ENCODE measurements at places on chromosomes 2 and 18.

GRCh38 chr18:5414546-5414945 is 119.0 kb upstream of the ZBTB14 start:
- no peak for DNase-seq

GRCh38 chr18:54222922-54223567 is 1.4 kb downstream of the MBD2 start:
- DNase-seq: no peak

DNA sequence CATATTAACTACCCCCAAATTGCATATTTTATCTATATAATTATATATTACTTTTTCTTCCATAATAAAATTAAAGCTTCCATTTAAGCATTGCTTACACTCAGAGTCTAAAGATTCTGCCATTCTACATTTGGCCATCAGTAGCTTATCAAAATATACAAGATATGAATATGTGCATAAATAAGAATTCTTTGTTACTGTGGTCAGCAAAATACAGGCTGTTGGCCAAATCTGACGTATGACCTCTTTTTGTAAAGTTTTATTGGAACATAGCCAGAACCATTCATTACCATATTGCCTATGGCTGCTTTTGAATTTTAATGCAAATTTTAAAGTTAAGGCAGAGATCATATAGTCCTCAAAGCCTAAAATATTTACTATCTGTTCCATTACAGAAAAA is 643.9 kb upstream of the VRK2 start:
- no peak for DNase-seq

- DNase-seq: no peak
These were observed 120.5 kb upstream of the MC4R start for GRCh38 chr18:60493066-60493465.

GRCh38 chr2:80560326-80560725 is 255.8 kb upstream of the LRRTM1 start:
- DNase-seq: peak; percentile 40

DNA sequence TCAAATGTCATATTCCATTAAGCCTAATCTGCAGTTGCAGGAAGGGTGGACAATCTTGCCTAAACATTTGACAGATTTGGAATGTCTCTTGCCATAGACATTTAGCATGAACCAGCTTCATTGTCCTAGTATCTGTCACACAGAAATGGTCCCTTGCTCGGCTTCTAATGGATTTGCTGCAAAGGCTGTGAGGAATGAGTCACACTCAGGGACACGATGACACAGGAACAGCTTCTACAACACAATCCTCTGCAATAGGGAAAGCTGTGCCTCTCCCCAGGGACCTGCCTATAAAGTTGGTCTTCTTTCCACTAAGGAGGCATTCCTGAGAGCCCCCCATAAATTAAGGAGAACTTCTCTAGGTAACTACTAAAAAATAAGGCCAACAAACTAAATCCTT is 155.1 kb upstream of the L3MBTL4 start:
- no peak for DNase-seq

DNA sequence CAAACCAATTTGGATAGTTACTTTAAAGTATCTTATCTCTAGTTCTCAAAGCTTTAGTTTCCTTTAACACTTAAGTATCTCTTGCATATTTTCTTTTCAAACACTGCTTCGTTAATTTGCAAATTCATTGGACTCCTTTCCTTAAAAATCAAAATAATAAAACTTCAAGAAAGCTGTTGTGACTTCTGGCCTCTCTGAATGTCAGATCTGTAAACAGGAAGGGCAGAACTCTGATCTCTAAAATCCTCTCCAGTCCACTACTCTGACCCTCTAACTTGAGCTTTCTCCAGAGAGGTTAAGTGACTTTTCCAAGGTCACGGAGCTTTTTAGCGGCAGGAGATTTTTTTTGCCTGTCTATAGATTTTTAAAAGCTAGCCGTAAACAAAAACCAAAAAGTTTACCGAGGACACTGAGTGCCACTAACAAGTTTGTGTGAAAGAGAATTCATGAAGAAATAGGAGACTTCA is 155.5 kb downstream of the TGIF1 start:
- no peak for DNase-seq

DNA sequence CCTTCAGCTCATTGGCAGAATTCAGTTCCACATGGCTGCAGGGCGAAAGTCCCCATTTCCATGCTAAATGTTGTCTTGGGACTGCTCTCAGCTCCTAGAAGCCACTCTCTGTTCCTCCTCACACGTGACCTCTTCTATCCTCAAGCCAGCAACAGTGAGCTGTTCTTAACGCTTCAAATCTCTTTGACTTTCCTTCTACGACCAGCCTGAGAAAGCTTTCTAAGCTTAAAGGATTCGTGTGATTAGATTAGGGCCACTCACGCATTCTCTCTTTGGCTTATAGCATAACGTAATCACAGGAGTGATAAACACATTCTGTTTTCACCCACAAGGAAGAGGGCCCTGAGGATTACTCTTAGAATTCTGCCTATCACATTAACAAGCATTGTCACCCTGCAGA is 29.8 kb upstream of the LAMA1 start:
- no peak for DNase-seq

- no peak for DNase-seq
These were observed 169.9 kb downstream of the MC4R start for GRCh38 chr18:60202708-60203107.

- no peak for DNase-seq
These were observed 40.7 kb downstream of the ATIC start for GRCh38 chr2:215352602-215353001.

GRCh38 chr2:174775571-174775980 is 11.3 kb upstream of the CHRNA1 start:
- no peak for DNase-seq

- peak; percentile 89 for DNase-seq
These were observed 25.7 kb downstream of the MAP4K3 start for GRCh38 chr2:39411181-39411944.

DNA sequence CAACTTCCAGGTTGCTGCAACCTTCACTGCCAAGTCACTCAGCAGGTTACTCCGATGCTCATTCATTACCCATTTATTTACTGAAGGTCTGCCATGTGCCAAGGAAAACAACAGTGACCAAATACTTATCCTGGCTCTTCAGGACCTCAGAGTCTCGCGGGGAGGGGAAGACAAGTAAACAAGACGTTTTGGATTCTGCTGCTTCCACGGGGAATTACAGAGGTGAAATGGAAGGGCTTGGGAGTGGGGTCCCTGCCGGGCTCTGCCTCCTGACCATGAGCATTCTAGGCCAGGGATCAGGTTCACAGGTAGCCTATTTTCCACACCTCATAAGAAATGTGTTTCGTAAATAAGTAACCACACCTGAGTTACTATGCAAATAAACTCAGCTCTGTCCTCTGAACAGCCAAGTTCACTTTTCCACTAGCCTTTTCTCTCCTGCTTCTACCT is 68.1 kb downstream of the CLHC1 start:
- DNase-seq: no peak

GRCh38 chr2:174597345-174598047 is at the start of gene WIPF1:
TSS of gene WIPF1 (minus strand) at chr2:174597804. CDS start at chr2:174585573, 12,231 bp downstream.
- DNase-seq: peak; percentile 43

- DNase-seq: peak; percentile 35
These were observed 90.9 kb upstream of the SETBP1 start for GRCh38 chr18:44589693-44590355.

DNA sequence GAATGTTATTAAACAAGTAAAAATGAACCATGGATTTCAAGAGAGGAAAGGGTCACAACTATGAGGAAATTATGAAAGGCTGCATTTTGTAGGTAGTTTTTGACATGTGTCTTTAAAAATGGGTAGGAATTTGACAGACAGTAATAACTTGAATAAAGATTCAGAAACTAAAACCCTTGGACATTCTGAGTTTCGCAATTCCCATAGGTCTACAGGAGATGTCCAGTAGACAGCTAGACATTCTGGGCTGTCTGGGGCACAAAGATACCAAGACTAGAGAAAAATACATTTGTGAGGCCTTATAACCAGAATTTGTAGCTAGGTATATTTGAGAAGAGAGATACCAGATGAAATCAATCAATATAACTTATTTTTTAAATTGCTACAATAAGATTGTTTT is 42.3 kb downstream of the DNAJC10 start:
- no peak for DNase-seq

- DNase-seq: no peak
These were observed 799.7 kb upstream of the ACVR2A start for GRCh38 chr2:147045113-147045512.

- DNase-seq: no peak
These were observed 28.3 kb downstream of the CDC42EP3 start for GRCh38 chr2:37642907-37643729.

DNA sequence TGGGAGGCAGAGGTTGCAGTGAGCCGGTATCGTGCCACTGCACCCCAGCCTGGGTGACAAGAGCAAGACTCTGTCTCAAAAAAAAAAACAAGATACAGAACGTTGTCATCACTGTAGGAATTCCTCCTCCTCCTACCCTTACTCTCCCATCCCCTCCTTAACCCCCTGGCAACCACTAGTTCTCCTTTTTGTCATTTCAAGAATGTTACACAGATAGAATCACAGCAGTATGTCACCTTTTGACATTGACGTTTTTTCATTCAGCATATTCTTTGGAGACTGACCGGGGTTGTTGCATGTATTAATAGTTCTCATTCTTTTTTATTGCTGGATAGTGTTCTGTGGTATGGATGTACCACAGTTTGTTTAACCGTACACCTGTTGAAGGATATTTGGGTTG is 32.4 kb downstream of the TTLL4 start:
- no peak for DNase-seq

GRCh38 chr2:58870704-58871103 is 629.6 kb upstream of the FANCL start:
- no peak for DNase-seq

DNA sequence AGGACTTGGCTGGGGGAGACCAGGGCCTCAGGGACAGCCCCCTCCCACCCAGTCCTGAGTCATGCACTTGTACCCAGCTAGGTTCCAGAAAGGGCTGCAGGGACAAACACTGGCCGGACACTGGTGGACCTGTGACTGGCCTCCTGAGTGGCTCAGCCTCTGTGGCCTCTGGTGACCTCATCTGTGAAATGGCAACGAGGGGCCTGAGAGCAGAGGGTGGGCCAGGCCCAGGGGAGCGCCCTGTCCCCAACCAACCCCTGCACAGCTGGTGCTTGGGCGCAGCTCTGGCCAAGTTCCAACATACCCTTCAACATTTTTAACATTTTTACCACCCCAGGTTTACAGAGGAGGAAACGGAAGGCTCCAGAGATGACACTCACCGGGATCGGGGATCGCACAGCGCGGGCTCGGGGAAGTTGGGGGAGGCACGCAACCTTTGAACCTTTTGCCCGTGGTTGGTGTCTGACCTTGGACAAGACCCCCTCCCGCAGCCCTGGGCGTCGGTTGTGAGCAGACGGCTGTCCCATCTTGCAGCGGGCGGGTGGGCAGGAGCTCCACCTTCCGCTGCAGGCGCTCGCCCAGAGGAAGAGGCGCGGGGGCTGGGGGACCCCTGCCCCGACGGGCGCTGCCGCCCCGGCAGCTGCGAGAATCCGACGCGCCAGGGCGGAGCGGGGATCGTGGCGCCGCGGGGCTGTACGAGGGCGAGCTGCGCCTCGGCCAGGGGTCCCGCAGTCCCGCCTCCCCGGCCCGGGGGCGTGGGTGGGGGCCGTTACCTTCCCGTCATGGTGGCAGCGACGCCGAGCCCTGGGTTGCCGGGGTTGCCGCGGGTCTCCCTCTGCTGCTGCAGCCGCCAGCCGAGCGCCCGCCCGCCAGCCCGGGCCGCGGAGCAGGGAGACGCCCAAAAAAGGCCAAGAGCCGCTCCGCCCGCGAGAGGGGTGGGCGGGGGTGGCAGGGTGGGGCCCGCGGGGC is 805 bp downstream of the LIMS2 start:
- no peak for DNase-seq

- DNase-seq: no peak
These were observed 3.6 kb downstream of the LIMS2 start for GRCh38 chr2:127671557-127672302.

DNA sequence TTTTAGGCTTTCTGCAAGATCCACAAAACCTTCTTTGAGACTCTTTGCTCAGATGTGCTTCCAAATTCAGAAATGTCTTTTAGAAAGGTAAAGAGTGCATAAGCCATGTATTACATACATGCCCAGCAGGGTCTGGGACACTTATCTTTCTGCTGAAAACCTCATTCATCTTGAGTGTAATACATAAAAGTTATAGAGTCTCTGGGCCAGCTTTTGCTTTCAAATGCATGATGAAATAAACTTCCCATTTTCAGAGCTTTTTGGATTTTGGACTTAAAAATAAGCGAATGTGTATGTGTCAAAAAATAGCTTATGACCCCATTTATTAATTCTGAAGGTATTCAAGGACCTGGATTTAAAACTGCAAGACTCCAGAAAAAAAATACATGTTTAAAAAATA is 8.0 kb downstream of the CYRIA start:
- no peak for DNase-seq

DNA sequence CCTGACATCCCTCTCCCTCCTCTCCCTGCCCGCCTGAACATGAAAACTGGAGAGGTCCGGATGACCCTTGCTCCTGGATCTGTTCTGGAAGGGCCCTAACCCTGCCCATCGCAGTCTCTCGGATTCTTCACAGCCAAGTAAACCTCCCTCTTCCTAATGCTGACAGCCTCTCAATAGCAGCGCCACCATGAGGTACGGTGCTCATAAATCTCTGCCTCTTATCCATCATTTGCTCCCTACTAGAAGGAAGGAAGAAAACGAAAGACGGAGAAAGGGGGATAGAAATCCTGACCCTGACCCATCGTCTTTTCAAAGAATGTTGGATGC is 257.9 kb downstream of the BCL11A start:
- DNase-seq: no peak

- no peak for DNase-seq
These were observed 12.1 kb downstream of the PXDN start for GRCh38 chr2:1731963-1732768.

DNA sequence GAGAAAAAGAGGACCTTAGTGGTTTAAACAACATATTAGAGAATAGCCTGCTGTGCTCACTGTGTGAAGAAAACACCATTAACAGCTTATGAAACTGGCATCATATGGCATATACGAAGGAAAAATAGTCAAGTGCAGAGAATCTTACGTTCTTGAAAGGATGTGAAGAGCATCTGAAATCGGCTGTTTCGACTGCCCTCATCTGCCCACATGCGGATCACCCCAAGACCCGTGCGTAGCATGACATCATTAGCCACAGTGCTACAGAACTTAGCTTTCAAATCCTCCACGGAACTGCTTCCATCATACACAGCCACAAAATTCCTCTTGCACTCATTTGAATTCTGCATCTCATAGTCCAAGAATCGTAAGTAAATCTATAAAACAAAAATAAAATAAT is 84.3 kb downstream of the NETO1 start:
- no peak for DNase-seq
